ENCODE measurements at places on chromosomes 2 and 18.

DNA sequence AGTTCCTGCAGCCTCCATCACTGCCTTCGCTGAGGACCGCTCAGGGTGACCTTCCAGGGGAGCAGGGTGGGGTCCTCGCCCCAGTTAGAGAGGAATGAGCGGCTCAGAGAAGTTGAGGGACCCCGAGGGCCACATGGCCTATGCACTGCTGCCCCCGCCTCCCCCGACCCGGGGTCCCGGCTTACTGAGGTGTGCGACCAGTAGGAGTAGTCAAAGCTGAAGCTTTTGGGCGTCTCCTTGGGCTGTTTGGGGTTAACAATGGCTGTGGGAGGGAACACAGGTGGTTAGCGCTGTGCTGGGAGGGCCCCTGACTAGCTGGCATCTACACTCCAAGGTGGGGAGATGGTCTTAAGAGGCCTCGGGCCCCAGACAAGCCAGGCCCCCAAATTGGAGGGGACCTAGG is 31.0 kb downstream of the KIF1A start:
- no peak for DNase-seq

GRCh38 chr2:234026693-234027254 is 23.7 kb upstream of the SPP2 start:
- DNase-seq, result no peak

DNA sequence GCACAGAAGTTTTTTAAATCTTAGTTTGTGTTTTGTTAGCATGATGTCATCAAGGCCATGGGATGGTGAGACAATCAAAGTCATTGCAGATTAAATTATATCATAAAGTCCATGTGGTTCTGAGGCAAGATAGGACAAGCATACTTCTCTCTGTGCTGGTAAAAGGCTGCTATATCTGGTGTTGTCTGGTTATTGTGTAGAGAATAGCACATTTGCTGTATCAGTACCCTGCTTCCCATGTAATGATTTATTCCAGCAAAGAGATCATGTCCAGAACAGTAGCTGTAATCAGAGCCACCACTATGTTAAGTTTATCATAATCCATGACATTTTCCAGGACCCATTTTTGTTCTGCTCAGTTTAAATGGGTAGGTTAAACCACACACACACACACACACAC is 123.0 kb downstream of the TTC27 start:
- no peak for DNase-seq

GRCh38 chr2:11343650-11344341 is 640 bp downstream of the ROCK2 start:
- peak; percentile 14 for DNase-seq

- no peak for DNase-seq
These were observed 312.0 kb upstream of the TNP1 start for GRCh38 chr2:217171874-217172273.

GRCh38 chr2:199951023-199951422 is 4.3 kb downstream of the TYW5 start:
- DNase-seq, result no peak

GRCh38 chr2:127053731-127054603 is 53.0 kb downstream of the BIN1 start:
- DNase-seq, result no peak

GRCh38 chr18:39845106-39845505 is 2109.9 kb upstream of the PIK3C3 start:
- DNase-seq, result no peak

GRCh38 chr2:188551671-188552070 is 260.0 kb downstream of the GULP1 start:
- DNase-seq, result no peak

DNA sequence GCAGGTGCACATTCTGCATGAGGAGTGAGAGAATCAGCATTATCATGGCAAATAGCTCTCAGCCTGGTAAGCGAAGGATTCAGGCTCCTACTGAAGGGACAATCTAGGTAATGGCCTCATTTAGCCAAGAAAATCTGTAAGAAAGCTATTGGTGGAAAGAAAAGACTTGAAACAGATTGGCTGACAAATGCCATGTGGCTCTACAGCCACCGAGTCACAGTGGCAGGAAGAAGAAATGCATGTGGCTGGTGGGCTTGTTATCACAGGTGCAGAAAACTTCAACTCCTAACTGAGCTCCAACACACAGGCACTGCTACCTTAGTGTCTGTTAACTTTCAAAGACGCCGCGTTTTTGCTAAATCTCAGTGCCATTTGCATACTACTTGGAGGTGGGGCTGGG is 60.6 kb upstream of the REV1 start:
- no peak for DNase-seq

DNA sequence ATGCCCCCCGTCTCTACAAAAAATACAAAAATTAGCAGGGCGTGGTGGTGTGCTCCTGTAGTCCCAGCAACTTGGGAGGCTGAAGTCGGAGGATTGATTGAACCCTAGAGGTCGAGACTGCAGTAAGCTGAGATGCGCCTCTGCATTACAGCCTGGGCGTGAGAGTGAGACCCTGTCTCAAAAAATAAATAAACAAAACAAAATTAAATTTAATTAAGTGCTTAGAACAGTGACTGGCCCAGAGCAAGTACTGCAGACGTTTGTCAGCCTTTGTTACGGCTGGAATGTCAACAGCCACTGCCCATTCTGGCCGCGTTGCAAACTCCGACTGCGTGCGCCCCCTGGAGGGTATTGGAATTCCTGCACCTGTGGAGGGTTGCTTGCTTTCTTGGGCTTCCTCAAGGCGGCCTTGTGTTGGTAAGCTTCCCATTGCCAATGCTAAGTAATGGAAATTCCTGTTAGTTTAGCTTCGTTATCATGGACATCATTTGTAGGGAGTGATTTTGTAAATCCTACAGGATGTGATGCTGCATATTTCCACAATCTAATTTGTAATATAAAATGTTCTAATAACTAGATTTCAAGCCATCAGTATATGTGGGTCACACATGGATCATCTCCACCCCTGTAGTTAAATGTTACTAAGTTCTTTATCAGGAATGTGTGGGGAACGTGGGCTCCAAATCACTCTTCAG is 15.9 kb upstream of the ATP6V1B1 start:
- DNase-seq, result peak; percentile 59

DNA sequence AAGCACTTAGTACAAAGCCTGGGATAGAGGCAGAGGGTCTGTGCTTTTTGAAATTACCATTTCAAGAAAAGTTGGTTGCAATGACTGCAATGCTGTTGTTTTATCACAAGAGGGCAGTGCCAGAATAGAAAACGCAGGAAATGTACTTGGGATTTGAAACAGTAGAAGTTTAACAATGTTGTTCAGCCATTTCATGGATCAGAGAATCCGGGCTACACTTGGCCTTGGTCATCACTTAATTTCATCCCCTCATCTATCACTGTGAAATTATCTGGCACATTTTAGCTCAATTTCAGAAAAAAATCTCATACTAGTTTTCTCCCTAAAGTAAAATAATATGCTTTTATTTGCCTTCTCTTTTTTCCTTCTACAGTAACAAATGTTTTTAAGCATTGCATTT is 70.8 kb downstream of the RAPGEF4 start:
- no peak for DNase-seq

DNA sequence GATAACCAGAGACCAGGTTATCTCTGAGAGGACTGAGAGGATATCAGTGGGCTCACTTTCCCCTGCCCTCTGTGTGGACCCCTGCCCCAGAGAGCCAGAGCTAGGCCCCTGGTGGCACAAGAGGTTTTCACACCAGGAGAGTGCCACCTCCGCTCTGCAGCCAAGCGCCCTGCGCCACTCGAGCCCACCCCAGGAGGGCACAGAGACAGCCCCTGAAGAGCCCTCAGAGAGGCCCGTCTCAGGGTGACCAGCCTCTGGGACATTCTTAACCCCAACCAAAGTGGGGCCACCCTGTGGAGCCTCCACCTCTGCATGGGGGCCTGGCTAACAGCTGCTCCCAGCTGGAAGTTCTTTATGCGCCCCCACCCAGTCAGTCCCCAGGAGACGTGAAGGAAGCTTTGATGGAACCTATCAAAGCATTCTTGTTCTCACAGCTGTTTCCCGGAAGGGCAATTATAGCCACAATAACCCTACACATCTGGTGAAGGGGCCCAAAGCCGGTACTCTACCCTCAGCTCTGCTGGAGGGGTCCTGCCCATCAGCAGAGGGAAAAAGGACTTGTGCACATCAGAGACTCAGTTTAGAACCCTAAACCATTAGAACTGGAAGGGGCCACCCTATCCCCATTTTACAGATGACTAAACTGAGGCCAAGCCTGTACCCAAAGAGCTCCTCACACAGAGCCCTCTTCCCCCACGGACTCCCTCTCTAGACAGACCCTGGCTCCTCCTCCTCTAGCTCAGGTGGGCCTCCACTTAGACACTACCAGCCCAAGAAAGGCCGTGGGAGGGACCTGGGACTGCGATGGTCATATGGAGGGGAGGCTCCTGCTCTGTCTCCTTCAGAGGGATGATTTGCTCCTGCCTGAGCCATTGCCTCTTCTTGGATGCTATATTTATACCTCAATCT is 101.1 kb downstream of the ZFP36L2 start:
- DNase-seq, result no peak

DNA sequence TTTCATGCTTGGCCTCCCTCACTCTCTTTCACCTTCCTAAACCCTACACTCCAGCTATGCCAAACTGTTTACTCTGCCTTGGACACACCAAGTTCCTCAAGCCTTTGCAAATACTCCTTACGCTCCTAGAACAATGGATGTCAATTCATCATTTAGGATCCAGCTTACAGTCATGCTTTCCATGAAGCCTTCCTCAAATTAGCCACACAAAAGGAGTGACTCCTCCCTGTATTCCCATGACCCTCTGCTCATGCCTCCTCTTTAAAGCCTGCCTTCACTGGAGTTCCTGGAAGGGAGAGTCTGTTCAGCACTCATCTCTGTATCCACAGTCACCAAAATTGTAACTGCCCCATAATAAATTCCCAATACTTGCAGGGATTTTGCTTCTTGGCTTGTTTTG is 721 bp upstream of the EHD3 start:
- no peak for DNase-seq

DNA sequence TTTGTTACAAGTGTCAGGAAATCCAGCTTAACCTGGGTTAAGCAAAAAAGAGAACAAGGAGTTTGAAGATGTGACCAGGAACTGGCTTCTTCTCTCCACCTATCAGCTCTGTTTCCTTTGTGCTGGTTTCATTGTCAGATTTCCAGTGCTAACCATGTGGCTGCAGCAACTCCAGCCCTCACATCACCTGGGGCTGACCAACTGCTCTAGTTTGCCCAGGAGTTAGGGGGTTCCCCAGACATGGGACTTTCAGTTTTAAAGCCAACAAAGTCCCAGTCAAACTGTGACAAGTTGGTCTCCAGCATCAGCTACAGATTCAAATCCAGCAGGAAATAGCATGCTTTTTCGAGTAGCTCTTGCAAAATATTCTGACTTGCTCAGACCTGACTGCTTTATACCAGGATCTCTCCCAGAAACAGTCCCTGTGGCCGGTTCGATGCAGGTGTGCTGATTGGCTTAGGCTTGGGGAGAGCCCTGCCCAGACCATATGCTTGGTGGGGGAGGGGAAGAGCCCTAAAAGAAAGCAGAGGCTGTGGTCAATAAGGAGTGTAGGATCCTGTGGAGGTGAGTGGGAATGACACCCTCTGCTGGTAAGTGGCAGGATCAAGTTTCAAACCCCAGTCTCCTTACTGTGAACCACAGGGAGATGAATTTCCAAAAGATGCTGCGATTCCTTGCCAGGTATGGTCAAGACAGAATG is 49.5 kb downstream of the KCNE4 start:
- DNase-seq, result no peak

GRCh38 chr2:26169226-26169625 is 3.7 kb upstream of the GAREM2 start:
- no peak for DNase-seq

DNA sequence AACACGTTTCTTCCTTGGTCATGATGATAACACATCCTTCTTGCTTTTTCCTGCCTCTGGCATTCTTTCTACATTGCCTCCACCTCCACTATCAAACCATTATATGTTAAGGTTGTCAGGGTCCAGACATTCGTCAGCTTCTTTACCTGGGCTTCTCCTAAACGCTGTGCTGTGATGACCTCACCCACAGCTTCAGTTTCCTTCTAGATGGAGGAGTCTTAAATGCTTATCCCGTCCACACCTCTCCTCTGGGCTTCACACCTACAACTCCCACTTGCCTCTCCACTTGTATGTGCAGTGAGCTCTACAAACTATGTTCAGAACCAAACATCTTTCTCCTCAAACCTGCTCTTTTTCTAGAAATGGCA is 666 bp upstream of the STAT1 start:
- DNase-seq, result no peak

DNA sequence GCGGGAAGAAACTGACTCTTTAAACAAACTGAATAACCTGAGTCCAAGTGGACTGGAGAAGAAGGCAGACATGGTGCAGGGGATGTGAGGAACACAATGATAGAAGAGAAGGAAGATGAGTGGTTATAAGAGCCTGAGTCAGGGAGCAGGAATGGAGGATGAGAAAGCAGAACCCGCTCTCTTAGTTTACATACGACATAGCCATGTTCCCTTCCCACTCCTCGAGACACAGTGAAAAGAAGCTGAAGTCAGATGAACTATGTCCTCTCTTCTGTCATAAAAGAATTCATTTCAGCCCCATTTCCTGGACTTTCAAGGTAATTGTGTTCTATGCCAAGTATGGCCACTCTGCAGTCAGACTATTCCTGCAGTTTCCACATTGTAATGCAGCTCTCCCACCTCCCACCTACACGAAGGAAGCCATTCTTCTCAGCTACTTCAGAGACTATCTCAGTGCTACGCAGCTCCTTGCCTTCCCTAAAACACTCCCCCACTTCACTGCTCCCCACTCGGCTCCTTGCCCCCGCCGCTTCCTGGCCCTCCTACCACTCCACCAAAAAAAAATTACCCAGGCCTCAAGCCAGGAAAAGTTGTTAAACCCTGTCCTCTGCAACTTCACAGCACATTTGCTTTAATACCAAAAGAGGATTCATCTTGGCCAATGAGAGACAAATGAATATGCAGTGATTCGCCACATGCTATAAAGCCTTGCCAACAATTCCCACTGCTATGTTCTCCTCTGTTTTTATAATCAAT is 323.4 kb upstream of the EPHA4 start:
- DNase-seq, result no peak

DNA sequence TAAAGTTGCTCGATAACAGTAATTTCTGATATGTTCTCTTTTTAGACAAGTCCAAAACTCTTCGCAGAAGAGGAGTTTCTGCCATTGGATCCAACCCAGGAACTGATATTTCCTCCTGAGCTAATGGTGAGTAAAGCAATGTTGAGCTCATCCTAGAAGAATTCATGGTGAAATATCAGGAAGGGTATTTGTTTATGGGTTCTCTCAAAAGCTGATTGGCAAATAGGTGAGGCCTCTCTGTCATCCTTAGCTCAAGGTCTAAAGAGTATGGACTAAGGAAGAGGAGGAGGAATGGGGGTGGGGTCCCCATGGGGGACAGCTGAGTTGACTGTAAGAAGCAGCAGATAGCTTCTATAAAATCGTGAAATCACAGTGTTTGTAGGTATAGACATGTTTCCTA is 18.2 kb downstream of the AOX1 start:
- DNase-seq, result no peak

All from T-helper 9 cell (primary cell).